AG04450 (cell line): ENCODE measurements at places on chromosomes 13 and 19. TPM values are rescaled to one million over a fixed set of nuclear protein-coding genes. Genes with fewer than 3 reads are reported as not detected.

DNA sequence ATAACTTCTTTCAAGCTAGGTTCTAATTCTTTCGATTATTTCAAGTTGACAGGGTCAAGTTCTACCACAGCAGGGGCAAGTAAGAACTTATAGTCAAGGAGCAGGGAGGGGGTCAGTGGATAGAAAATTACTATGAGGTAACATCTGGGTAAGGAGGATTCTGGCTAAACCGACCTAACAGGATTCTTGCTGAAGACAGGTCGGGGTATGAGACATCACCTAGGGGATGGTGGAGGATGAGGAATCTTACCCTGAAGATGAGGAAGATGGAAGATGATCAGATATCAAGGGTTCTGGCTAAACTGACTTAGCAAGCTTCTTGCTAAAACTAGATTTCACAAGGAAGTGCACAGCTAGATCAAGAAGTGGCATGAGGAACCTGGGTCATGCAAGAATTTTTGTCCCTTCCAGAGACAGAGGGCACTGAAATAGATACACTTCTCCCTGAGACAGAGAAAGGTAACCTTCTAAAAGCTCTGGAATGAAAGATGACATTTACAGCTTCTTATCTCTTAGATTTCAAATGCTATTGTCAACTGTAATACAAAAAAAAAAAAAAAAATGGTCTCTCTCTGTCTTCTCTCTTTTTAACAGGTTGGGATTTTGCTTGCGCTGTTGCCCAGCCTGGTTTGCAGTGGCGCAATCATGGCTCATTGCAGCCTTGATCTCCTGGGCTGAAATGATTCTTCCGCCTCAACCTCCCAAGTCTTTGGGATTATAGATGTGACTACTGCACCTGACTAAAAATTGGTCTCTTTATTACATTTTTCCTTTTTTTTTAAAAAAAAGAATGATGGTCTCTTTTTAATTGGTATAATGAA lies 9.6 kb upstream of the METTL21C start:
- no peak for DNase-seq

DNA sequence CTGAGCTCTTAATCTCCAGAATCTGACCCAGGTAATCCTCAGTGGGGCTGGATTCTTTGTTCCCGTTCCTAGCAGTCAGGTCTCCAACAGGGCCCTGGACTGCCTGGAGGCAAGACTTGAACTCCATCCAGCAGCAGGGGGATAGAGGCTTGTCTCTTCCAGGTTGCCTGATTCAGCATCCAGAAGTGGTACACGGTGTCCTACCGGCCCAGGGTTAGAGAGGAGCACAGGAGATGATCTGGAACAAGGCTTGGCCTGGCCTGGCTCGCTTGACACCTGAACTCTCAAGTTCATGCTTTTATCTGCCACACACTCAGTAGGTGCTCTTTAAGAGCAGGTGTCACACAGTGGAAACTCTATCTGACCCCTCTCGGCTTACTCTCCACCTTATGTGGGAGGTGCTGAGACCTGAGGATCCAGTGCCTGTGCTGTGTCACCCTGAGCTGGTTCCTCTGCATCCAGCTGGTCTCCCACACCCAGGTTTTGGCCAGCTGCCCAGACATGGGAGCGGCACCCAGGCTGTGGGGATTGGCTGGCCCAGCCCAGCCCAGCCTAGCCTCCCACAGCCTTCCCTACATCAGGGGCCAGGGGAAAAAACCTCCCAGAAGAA lies at the start of gene CYP4F3:
TSS of gene CYP4F3 (plus strand) at position 604 of the 610 bp plus-strand sequence. CDS start 519 bp downstream, outside the sequence.
- no peak for DNase-seq

- no peak for DNase-seq
Observed at GRCh38 chr13:88926890-88927502, 1255.8 kb downstream of the SLITRK5 start.

- no peak for DNase-seq
Observed at GRCh38 chr13:43924549-43925245, 45.0 kb downstream of the LACC1 start.

- DNase-seq: no peak
Observed at GRCh38 chr13:84479656-84480055, 597.4 kb upstream of the SLITRK1 start.

- DNase-seq: no peak
Observed at GRCh38 chr13:50255639-50256038, 240.4 kb downstream of the KCNRG start.

The LRP3 gene
- polyA plus RNA-seq: 9.5 and 15.8 TPM in 2 replicates

- no peak for DNase-seq
Observed at GRCh38 chr13:30966101-30966500, 33.6 kb downstream of the TEX26 start.

- DNase-seq: no peak
Observed at GRCh38 chr13:77981281-77981881, 62.8 kb upstream of the EDNRB start.

DNA sequence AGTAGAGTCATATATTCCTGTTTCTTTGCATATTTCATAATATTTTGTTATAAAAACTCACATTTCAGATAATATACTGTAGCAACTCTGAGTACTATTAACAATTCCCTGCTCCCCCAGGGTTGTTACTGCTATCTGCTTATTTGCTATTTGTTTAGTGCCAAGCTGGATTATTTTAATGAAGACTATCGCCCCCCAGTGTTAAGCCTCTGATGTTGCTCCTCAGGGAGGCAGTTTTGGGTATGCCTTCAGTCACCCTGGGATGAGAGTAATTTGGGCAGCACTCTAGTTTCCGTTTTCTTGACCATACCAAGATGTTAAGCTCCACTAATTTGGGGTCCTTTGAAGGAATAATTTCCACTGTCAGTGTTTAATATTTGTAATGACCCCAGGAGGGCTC lies 46.0 kb downstream of the MICU2 start:
- no peak for DNase-seq

DNA sequence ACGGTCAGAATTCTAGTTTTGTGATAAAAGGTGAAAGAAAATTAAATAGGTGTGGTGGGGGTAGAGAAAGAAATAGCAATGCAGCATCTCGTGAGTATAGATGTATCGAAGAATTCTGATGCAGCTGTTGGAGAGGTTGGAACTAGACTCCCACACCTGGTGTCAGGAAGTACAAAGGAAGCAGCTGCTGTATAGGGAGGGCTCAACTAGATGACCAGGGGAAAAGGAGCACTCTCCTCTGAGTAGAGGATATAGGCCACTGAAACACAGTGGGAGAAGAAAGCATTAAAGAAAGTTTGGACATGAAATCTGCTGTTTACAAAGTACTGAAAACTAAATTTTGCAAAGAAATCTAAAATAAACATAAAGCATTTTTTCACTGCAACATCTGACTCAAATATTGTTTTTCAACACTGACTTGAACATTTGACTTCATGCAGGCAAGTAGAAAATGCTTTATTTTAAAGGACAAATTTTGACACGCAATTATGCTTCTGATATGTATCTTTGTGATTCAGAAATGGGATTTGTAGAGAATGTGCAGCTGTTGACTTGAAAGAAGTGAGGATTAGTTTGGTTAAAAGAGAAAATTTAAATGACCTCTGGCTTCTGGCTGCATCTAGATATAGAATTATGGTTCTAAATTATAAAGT lies 82.2 kb downstream of the MIPEP start:
- DNase-seq: no peak

DNA sequence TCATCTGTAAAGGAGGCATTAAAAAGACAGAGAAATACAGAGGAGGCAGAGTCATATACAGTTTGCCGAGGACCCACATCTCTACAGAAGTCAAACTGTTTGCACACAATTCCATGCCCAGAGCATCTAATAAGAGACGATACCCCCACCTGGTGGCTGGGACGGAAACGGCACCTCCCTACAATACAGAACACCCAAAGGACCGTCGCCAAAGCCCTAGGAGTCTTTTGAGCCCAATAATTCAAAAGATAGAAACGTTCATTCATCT lies 703 bp upstream of the PLEKHG2 start:
- peak; percentile 86 for DNase-seq

DNA sequence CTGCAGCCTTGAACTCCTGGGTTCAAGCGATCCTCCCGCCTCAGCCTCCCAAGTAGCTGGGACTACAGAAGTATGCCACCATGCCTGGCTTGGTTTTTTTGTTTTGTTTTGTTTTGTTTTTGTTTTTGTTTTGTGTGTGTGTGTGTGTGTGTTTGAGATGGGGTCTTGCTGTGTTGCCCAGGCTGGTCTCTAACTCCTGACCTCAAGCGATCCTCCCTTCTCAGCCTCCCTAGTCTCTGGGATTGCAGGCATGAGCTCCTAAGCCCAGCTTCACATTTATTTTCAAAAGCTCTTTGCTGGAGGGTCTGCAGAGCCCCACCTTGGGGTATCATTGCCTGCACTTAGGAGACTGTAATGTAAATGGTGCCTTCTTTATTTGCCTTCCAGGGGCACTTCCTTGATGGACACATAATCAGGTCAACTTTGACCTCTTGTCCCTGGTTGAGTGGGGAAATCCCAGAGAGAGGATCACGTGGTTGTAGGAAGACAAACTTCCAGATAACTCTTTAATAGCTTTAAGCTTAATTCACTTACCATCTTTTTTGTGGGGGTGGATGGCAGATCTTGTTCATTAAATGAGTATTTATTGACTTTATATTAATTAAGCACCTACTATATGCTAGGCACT lies 72.9 kb upstream of the NPAS1 start:
- no peak for DNase-seq

The SYCN gene
- polyA plus RNA-seq: not detected in 2 replicates

DNA sequence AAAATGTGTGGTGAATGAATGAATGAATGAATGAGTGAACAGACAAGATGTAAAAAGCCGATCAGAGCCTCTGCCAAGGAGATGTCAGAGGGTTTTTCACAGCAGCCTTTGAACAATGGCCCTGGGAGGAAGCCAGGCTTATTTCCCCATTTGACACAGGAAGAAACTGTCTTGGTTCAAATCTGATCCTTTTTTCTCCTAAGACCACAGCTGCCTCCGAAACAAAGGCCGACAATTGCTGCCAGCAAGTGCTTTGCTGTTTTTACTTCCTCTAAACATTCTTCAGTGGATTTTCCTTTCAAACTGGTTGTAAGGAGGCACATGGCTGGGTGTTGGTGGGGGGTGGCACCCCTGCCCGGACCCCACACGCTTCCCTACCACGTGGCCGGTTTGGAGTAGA lies 44.2 kb upstream of the HOMER3 start:
- no peak for DNase-seq

The CEACAM4 gene
- not detected in 2 replicates for polyA plus RNA-seq

The RUVBL2 gene
- 107 and 131 TPM in 2 replicates for polyA plus RNA-seq

DNA sequence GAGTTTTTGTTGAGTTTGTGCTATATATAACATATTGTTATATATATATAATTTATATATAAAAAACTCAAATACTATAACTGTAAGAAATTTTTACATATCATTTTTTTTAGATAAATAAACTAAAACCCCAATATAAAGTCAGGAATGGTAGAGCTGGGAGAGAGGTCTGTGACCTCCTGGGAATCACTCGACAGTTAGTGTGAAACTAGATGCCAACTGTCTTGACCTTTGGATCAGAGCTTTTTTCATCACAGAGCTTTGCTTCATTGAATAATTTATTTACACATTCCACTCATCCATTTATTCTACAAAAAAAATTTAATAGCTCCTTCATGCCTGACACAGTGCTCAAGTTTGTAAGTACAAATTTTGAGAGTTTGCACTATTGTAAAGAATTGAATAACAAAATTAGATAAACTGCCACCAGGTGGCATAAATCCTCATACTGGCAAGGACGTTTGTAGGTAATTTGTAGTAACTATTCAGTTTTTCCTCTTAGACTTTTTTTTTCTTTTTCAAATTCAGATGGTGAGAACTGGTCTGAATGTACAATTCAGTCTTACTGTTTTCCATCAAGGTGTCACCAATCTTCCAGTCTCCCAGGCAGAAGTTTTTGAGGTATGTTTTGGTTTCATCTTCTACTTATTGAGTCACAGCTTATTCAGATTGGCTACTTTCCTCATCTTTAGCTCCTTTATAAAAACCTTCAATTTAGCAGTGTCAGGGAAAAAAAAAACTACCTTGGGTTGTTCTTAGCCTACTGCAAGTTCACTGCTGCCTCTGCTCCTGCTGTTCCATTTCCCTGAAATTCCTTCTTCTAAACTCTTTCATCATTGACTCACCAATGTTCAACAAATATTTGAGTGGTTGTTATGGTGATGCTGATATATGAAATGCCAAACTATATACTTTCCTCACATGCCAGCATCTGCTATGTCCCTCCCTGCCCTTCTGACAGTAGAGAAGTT lies 28.7 kb downstream of the LACC1 start:
- DNase-seq: peak; percentile 55

DNA sequence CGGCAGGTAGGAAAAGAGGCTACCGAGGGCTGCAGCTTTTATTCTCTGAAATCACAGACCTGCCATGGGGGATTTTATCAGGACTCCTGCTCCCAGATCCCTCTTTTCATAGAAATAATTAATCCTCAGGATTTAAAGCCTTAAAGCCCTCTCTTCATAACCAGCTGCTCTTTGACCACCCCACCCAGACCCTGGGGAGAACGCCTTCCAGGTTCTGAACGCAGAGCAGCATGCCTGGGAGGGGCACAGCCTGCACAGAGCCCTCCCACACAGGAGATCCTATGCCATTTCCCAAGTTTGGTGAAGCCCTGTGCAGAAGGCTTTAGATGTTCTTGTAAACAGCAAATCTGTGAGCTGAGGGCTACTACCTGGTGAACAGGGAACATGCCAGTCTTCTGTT lies 91.1 kb downstream of the STOML3 start:
- DNase-seq: no peak

DNA sequence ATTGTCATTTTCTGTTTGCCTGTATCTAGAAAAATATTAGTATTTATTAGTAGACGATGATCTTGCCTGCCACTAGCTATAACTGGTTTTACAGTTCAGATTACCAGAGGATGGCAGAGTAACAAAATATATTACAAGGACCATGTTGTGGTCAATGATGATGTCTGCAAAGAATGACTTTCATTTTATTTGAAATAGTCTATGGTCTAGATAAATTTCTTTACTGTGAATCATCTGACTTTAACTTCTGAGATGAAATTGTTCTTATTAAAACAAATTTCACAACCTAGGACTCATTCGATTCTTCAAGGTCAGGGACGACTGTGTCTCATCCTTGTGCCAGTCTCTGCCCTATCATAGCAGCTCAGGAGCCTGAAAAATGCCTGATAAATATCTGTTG lies 637.8 kb upstream of the KLF12 start:
- no peak for DNase-seq

The ZNF556 gene
- polyA plus RNA-seq: not detected in 2 replicates

- no peak for DNase-seq
Observed at GRCh38 chr19:52935434-52935833, 12.2 kb upstream of the ZNF888 start.

The MAST1 gene
- polyA plus RNA-seq: 0.47 and 0.52 TPM in 2 replicates

The FPR1 gene
- polyA plus RNA-seq: not detected in 2 replicates

The TLE6 gene
- 0.51 and 0.72 TPM in 2 replicates for polyA plus RNA-seq

DNA sequence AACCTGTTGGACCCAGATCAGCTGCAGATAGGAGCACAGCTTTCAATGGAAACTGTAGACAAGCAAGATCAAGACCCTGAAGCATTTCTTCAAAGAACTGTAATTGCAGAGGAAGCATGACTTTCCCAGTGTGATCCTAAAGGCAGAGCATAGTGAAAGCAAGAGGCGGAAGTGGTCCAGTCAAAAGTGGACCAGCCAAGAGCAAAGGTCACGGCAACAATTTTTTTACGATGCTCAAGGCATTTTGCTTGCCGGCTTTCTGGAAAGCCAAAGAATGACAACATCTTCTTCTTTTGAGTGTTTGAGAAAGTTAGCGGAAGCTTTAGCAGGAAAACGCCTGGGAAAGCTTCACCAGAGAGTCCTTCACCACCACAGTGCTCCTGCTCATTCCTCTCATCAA lies 111.6 kb downstream of the RNF17 start:
- DNase-seq: no peak

GRCh38 chr13:110411688-110412059 lies 104.6 kb downstream of the COL4A2 start:
- no peak for DNase-seq

GRCh38 chr13:28610996-28611395 lies 47.9 kb upstream of the POMP start:
- DNase-seq: no peak

- DNase-seq: peak; percentile 85
Observed at GRCh38 chr19:2096034-2096479, at the start of gene MOB3A. MOB3A (minus strand) TSS chr19:2096326; CDS start chr19:2078560, 17,766 bp downstream.
